Mesenteric fat pad (tissue), 1 donor: ENCODE measurements at places on chromosomes 2 and 18. TPM values are rescaled to one million over a fixed set of nuclear protein-coding genes. Genes with fewer than 3 reads are reported as not detected.

DNA sequence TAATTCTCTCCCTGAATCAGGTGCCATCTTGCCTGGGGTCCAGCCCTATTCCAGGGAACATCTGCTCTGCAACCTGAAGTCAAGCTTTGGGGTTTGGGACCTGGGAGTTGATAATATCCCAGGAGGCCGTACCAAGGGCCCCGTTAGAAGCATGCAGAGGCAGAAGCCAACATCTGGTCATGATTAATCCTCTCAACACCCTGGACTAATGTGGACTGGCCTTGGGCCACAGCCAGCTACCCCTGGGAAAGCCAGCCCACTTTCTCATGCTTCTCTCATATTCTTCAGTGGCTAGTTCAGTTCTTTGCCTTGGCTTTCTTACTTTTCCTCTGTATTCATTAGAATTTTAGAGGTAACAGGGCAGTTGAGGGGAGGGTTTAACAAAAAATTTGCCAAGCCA, 515.6 kb upstream of the NRP2 start:
- DNase-seq: no peak

DNA sequence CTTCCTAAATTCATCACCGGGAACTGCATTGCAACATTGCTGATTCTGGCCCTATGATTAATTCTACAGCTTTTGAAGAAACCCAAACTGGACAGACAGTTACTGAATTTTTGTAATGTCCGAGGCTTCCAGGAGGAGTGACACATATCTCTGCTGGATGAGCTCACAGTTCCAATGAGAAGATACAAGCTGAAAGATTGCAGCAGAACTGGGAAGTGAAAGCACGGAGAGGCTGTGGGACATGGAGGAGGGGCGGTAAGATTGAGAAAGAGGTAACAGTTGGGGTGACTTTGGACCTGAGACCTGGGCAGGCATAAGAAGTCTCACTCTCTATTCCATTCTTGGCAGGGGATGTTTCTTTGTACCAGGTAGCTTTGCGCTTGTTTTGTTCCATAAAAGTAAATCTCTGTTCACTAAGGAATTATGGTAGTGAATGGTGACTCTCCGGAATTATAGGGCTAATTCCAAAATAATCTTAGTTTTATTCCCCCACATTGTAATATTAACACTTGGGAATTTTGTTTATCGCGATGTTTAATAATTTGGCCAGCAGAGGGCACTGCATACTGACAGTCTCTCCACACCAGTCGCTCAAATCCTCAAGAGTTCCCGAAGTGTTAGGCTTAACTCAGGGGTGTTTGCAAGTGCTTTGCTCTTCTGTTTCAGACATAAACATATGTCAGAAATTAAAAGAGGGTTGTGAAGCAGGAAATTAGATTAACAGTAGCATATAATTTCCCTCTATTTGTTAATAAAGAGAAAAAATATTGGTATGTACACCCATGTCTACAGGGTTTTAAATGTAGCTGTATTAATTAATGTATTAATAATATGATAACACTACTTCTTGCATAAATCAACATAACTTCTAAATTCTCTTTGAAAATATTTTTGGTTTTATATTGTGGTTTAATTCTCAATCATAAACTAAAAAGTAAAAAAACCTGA, 201.4 kb downstream of the SOCS6 start:
- no peak for DNase-seq

- no peak for DNase-seq
These were observed 11.1 kb upstream of the ACTR3 start for GRCh38 chr2:113878743-113879142.

DNA sequence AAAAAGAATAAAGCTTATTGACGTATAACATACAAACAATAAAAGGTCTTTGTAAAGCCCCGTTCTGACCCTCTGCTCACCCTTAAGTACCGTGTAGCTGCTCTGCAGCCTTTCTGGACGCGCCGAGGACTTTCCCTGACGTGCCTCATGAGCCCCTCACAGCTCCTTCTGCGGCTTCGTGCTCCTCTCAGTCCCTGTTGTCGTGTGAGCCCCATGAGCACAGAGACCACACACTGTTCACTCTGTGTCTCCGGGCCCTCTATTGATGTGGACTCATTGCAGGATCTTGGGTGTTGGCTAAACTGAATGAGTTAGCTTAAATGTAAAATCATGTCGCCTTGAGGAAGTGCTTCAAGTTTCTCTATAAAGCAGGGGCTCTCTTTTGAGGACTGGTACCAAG, 43.6 kb upstream of the INHBB start:
- DNase-seq: peak; percentile 64

DNA sequence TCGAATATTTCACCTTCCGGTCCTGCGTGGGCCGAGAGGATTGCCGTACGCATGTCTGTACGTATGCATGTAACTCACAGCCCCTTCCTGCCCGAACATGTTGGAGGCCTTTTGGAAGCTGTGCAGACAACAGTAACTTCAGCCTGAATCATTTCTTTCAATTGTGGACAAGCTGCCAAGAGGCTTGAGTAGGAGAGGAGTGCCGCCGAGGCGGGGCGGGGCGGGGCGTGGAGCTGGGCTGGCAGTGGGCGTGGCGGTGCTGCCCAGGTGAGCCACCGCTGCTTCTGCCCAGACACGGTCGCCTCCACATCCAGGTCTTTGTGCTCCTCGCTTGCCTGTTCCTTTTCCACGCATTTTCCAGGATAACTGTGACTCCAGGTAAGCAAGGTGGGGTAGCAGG, at the start of gene SERPINB5:
TSS of gene SERPINB5 (plus strand) at position 291 of the 400 bp plus-strand sequence. CDS start 7,471 bp downstream, outside the sequence.
- DNase-seq: no peak

- DNase-seq: no peak
These were observed 185.2 kb upstream of the LRRTM1 start for GRCh38 chr2:80489717-80490116.

DNA sequence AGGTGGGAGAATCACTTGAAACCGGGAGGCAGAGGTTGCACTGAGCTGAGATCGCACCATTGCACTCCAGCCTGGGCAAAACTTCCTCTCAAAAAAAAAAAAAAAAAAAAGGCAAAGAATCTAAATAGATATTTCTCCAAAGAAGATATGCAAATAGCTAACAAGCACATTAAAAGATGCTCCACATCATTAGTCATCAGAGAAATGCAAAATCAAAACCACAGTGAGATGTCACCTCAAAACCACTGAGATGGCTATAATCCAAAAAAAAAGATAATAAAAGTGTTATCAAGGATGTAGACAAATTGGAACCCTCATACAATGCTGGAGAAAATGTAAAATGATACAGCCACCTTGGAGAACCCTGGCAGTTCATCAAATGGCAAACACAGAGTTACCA, 8.4 kb downstream of the ST8SIA5 start:
- no peak for DNase-seq

DNA sequence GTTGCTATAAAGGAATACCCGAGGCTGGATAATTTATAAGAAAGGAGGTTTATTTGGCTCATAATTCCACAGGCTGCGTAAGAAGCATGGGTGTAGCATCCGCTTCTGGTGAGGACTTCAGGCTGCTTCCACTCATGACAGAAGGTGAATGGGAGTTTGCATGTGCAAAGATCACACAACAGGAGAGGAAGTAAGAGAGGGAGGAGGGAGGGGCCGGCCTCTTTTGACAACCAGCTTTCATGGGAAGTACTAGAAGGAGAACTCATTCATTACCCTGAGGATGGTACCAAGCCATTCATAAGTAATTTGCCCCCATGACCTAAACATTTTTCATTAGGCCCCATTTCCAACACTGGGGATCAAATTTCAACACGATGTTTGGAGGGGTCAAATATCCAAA, 386.8 kb upstream of the NETO1 start:
- DNase-seq: no peak

TSPYL6 gene
- not detected for total RNA-seq

TLX2 gene
- total RNA-seq: not detected

ZNF514 gene
- 11.7 TPM for total RNA-seq

GRP gene
- not detected for total RNA-seq
